ENCODE measurements at places on chromosomes 11 and 22.

DNA sequence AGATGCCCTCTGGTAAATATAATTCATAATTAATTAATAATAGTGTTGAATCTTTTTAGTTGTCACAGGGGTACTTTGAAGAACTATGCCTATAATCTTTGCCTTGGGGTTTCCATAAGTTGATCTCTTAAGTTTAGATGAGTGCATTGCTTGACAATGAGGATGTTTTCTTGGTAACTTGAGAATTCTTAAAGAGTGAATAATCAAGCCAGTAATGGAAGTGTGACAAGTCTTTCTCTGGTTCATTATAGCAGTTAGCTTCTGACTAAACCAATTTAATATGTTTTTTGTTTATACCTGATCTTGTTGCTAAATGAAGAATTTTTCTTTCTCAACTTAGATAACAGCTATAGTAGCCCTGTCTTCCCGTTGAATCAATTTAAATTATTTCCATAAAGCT lies 46.2 kb downstream of the ATXN10 start:
- no peak for DNase-seq

GRCh38 chr11:113184498-113184897 lies 129.9 kb upstream of the TTC12 start:
- no peak for DNase-seq

DNA sequence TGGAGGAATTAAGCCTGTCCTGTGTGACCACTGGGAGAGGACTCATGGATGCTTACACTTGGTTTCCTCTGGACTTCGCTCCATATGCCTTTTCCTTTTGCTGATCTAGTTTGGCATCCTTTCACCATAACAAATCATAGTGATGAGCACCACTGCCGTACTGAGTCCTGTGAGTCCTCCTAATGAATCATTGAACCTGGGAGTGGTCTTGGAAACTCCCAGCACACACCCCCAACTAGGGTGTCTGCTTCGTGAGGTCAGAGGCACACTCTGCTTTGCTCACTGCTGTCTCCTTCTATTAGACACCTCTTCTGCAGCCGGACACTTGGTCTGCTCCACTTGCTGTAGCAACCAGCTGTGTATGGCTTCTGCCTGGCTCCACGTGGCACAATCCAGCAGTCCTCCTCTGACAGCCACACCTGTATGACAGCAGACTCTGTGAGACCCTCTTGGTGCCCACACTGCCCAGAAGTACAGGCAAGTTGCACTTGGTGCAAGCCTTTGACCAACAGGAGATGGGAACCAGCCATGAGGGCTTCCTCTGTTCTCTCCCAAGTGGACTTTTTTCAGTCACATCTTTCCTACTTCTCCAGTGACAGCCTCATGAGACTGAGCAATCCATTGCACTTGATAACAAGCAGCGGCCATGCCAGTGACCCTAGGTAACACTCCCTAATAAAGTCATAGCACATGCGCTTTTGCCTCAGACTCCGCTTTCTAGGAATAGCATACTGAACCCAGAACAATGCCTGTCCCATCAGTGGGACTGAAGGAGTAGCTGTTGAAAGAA lies 65.0 kb upstream of the HMGXB4 start:
- DNase-seq: no peak

GRCh38 chr11:12569499-12570425 lies 104.5 kb upstream of the TEAD1 start:
- no peak for DNase-seq

Measured in Kasumi-1 (cell line).